ENCODE measurements at places on chromosomes 12 and 14.

DNA sequence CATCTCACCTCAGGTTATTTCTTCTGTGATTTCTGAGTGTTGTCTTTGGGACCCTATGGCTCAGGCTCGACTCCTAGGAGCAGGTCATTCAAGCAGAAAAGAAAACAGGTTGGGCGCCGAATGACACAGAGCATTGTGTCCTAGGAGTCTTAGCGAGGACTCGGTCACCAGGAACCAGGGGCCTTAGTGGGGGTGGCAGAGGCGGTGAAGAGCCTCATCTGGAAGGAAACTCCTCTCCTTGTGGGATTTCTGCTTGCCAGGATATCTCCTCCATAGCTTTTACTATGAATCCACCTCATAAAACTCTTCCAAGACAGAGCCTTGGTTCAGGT, 630 bp downstream of the PLEKHH1 start:
- no peak for DNase-seq

GRCh38 chr14:77593501-77593961, 22.9 kb downstream of the SPTLC2 start:
- DNase-seq = no peak

DNA sequence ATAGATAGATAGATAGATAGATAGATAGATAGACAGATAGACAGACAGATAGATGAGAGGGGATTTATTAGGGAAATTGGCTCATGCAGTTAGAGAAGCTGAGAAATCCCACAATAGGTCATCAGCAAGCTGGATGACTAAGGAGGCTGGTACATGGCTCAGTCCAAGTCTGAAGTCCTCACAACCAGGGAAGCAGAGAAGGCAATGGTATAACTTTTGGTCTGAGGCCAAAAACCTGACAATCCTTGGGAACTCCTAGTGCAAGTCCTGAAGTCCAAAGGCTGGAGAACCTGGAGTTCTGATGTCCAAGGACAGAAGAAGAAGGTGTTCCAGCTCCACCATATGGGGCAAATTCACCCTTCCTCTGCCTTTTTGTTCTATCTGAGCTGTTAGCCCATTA, 517.6 kb upstream of the ATP2B1 start:
- DNase-seq = no peak

DNA sequence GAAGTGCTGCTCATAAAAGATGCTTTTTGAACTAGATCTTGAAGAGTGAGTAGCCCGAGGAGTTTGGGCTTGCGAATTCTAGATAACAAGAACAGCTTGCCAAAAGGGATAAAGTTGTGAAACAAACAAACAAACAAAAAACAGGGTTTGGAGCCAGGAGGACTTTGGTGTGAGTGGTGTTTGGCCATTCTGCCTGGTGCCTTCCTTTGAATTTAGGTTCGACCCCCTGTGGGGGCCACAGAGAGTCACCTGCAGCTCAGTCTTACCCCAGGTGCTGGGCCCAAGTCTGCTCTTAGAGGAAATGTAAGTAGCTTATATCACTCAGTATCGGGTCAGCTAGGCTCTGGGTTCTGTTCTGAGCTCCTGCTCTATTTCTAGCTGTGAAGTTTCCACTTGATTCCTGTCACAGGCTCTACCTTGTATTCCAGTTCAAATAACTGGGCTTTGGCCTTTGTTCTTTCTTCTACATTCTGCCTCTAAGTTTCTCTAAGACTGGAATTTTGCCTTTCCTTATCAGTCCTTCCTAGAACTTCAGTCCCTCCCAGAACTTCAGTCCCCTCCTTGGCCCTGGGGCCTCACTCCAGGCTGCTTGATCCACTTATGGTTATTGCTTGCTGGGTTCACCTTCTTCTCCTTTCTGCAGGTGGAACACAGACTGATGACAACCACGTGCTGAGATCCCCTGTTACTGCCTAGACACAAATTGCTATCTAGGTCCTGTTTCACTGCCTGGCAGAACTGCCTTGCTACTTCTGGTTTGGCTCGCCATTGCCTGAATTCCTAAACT, 20.5 kb upstream of the DUSP6 start:
- DNase-seq = no peak

- no peak for DNase-seq
Observed at GRCh38 chr12:42208574-42208973, 29.5 kb downstream of the YAF2 start.

GRCh38 chr14:71618716-71619115, 313.5 kb upstream of the RGS6 start:
- DNase-seq = no peak

DNA sequence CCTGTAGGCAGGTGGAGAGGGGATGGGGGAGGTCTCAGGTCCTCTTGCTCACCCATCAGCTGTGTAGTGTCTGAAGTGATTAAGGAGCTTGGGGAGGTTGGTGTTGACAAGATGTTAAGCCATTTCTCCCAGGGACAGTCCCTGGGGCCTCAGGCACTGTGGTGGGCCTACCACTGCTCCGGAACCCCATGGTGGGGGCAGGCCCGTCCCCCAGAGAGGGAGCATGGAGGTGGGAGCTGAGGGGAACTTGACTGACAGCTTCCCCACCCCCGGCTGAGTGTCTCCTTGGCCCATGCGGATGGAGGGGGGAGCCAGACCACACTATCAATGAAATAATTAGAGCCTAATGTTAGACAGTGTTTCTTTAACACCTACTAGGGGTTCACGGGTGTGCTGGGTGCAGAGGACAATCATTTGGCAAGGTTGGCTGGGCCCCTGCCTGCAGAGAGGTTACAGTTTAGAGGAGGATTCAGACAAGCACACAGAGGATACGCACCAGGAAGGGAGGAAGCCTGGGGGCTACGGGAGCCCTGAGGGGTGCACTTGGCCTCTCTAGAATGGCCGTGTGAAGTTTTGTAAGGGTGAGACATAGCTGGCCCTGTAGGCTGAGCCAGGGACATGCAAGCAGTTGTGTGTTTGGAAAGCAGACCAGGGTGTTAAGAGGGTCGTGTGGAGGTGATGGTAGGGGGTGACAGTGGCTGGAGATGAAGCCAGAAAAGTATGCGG, 19.3 kb upstream of the KRT80 start:
- DNase-seq = no peak

DNA sequence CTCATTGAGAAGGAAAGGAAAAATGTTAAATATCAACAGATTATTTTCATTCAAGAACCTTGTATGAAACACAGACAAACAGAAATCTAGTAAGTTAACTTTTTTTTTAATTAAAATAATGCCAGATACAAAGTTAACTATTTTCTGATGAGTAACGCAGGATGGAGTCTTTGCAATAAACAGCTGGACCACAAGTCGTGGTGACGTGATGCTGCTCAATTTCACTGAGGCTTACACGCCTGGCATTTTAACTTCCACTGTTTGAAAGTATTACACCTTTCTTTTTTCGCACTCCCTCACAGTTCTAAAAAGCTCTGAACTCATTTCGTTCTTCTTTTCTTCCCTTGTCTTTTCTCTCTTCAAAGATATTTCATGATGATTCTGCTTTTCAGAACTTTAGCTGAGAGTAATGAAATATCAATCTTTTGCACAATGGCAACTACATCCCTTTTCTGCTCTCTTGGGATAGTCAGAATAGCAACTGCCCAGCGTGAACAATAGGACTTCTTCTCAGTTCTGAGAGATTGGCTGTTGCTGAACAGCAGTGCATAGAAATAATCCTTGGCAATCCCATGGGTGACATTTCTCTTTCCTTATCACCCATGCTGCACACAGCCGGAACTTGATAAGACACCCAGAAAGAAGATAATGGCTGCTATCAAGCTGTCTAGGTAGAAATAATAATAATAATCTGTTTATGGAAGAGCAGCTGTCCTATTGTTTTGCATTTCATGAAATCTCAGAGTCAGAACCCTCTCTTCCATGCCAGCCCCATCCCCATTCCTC, 160.5 kb downstream of the BTG1 start:
- no peak for DNase-seq

- no peak for DNase-seq
Observed at GRCh38 chr12:8658346-8658745, 4.3 kb downstream of the MFAP5 start.

- DNase-seq = no peak
Observed at GRCh38 chr14:77804592-77804991, 4.7 kb downstream of the ADCK1 start.

- DNase-seq = no peak
Observed at GRCh38 chr12:15541996-15542631, 219.8 kb downstream of the PTPRO start.

DNA sequence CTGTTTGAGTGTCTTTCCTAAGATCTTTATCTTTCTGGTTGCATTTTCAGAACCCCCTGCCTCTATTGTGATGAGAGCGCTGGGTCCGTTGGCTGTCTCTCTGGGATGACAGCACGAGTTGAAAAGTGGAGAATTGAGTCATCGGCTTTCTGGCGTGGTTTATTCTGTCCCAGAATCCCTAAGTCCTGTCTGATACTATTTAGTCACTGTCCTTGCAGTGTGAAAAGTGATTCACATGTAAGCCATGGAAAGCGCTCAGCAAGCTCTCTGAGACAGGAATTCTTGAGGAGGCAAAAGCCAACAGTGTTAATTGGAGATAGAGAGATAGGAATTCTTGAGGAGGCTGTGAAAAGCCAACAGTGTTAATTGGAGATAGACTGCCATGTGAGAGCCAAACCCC, 121.7 kb downstream of the CHST11 start:
- no peak for DNase-seq

DNA sequence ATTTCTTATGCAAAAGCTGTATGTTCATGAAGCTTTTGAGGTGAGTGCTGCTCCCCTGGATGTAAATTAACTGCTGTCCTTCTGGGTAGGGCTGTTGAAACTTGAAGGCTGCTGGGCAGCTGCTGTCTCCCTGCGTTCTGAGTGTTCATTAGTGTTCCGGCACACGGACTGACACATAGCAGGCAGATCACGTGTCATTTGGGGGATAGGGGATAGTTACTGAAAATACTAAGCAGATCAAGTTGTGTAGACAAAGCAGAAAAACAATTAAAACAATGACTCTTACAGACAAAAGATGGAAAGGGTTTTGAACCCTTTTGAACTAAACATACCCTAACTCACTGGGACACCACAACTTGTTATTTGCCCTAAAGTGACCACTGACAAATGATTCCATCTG, 82.5 kb downstream of the PRICKLE1 start:
- no peak for DNase-seq

DNA sequence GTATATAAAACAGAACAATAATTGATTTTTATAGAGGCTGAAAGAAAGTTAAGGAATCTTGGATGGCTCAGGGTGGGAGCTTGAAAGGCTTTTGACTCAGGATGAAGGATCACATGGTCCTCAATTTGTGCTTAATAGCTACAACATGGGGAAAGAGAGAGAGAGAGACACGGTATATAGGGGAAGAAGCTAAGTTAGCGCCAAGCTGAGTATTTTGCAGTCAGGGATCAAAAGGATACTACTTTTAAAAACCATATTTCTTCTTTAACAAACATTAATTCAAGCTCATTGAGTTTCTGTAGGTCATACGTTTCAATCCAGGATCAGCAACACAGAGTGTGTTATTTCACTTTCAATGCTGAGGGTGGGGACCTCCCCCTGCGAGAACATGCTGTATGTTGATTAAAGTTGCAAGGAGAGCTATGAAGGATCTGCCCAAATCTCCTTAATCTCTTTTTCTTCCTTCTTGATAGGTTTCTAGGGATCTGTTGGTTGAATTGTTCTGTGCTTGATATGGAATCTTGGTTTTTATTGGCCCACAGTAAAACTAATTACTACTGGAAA, 133.1 kb upstream of the NUDT4 start:
- DNase-seq = no peak

GRCh38 chr12:75814851-75815754, 216.5 kb downstream of the PHLDA1 start:
- DNase-seq = no peak

- DNase-seq = no peak
Observed at GRCh38 chr14:95531473-95531872, 3.4 kb upstream of the GLRX5 start.

DNA sequence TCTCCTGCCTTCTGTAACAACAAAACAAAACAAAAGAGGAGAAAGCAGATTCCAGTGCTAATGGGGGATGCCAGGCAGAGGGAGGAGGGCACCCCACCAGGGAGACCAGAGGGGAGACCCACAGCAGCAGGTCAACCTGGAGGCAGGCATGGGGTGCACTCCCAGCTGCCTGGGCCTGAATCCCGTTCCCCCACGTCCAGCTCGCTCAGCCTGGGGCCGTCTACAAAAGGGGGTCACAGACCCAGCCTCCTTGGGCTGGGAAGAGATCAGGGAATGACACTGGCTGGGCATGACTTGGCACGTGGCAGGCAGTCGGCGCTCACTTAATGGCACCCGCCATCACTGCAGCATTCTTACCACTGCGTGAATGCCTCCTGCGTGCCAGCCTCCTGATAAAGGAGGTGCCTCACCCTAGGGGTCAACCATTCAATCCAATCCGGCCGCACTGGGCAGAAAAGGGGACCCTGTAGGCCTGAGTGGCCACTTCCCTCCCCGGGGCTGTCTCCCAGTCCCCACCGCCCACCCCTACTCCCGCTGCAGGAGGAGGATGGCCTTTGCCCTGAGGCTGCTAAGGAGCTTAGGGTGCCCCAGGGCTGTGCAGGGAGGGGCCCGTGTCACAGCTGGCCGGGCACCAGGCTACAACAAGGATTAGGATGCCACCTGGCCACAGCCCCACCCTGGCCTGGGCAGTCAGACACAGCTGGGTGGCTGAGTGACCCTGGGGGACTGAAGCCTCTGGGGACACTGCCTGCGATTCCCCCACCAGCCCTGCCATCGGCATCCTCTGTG, 87.5 kb downstream of the NCOR2 start:
- DNase-seq = no peak

GRCh38 chr12:96249196-96250118, 55.3 kb downstream of the ELK3 start:
- no peak for DNase-seq

DNA sequence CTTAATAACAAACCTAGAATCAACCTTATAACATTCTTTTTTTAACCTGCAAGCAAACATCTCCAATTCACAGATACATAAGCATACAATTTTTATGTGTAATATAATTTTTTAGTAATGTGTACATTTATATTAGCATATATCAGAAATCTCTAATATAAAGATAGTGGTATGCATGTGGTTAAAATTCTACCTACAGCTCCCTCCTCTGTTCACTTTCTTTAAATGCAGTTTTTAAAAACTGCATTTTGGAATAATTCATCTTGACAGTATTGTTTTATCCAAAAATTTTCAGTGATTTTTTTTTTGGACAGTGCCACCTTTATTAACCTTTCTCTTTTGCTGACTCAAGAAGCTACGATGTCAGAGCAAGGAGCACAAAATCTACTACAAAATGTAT, 13.2 kb upstream of the RXYLT1 start:
- DNase-seq = no peak

DNA sequence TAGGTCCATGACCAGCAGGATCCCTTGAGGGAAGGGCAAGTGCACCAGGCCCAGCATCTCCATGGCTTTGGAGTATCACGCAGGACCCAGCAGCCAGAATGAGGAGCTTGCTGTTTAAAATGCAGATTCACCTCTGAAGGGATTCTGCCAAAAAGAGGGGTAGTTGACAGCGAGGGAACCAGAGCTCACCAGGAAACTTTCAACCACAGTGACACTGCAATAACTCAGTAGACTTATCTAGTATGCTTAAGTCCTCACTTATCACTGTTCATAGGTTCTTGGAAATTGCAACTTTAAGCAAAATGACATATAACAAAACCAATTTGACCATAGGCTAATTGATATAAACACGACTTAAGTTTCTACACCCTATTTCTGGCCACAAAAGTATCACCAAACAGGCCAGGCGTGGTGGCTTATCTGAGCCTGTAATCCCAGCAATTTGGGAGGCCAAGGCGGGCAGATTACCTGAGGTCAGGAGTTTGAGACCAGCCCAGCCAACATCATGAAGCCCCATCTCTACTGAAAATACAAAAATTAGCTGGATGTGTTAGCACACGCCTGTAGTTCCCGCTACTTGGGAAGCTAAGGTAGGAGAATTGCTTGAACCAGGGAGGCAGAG, 21.4 kb upstream of the CKAP4 start:
- no peak for DNase-seq

Data from NCI-H1105 (cell line).